ENCODE measurements at places on chromosomes 2 and 18. TPM values are rescaled to one million over a fixed set of nuclear protein-coding genes. Genes with fewer than 3 reads are reported as not detected.
A peak's percentile ranks its signal among the peaks of the same experiment; 100 is the strongest.

ACVR1C gene
- total RNA-seq: 2.4 TPM

MYL12A gene
- 236 TPM for total RNA-seq

RNF152 gene
- total RNA-seq: 32.0 TPM

GRHL1 gene
- total RNA-seq: 14.4 TPM

DNA sequence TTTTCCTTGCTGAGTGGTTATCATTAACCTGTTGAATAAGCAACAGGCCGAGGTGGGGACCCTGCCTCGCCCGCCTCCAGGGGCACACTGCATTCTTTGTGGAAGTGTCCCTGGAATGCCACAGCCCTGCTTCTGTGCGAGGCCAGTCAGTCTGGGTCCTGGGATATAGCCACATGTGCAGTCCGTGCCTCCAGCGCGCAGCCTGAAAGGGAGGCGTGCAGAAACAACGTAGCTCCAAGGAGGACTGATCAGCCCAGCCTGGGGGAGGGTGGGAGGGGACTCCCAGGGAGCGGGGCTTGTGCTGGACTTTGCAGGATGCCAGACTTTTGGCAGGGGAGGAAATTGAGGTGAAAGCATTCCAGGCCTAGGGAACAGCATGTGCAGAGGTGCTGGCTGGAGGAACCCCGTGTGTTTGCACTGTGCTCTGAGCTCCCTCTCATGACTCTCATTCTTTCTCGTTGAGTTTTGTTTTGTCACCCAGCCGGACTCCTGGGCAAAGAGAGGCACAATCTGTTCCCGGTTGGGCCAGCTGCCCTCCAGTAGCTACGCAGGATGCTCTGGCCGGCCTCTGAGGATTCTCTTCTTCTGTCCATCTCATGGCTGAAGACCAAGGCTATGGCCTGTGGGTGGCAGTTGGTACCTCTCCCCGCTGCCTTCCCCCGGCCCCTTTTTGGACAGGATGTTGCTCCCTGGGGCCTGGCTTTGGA is 39.7 kb downstream of the HPCAL1 start:
- DNase-seq: peak; percentile 18

DNA sequence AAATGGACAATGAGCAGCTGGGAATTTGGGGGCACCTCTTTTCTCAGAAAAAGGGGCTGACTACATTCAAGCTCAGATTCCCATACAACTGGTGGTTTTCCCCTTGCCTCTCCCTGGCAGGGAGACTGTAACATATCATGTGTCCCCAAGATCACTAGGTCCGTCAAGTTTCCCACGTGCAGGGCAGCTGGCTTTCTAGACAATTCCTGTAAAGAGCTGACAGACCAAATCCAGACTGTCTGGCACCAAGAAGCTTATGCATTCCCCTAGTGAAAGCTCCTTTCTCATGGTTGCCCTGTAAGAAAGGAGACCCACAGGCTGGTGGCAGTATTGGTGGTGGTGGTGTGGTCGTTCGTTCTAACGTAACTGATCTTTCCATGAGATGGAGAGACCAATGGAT is 48.8 kb downstream of the THUMPD2 start:
- DNase-seq: no peak

GRCh38 chr18:4639628-4640310 is 184.7 kb upstream of the DLGAP1 start:
- DNase-seq: no peak

- no peak for DNase-seq
Observed at GRCh38 chr18:33507019-33507418, 66.5 kb upstream of the CCDC178 start.

DNA sequence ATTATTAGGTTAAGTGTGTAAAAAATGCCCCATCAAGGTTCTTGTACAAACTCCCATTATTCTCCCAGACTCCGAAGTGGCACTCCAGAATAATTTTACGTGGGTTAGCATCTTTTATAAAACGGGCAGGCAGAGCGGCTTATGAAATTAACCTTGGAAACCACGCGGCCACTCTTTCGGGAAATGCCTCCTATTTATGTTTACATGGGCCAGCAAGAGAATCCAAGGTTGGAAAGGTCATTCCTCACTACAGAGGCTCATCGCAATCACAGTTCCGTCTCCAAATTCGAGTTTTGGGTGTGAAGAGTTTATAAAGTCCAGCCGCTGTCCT is 1.2 kb upstream of the IMPA2 start:
- no peak for DNase-seq

- no peak for DNase-seq
Observed at GRCh38 chr2:119694845-119695521, 16.0 kb downstream of the TMEM177 start.

GRCh38 chr18:63422087-63422863 is at the start of gene VPS4B:
TSS of gene VPS4B (minus strand) at chr18:63422476. CDS start at chr18:63422259, 217 bp downstream.
- peak; percentile 99 for DNase-seq

Measured in progenitor cell of endocrine pancreas (in vitro differentiated cells).